ENCODE measurements at places on chromosomes 13 and 19.

DNA sequence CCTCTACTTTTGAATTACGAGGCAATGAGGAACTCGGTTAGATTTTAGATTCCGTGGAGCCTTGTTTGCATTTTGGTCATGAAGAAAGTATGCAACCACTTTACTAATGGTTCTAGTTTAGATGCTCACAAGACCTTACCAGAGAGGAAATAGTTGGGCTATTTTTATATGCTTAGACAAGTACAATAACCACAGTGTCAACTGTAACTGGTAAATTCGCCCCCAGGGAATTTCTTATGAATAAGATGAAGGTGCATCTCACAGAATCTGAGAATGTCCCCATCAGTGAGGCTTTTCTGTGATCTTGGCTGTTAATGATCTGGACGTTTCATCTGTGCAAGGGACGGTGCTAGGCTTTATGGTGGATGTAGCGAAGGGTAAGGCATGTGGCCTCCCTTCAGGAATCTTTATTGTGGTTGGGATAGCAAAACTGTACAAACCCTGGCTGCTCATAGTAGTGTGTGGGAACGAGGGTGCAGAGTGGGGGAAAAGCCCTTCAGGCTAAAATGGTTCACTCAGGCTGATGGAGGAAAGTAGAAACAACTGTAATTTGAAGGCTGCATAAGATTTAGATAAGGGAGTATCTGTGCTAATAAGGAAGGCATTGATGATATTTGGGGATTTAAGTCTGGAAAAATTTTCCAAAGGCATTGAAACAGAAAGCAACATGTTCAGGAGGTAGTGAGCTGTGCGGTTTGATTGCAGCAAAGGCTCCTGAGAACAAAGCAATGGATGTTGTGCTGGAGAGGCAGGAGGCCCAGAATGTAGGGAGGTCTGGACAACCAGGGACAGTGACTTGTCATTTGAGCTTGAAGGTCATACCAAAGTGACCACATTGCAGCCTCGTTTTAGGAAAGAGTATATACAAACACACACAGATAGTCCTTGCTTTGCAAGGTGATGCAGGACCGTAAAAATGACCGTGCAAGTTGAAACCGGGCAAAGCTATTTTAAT is 28.4 kb downstream of the UBAC2 start:
- H3K4me1 ChIP-seq = peaks cover 36% of the 10 kb centered on the region
- H3K27ac ChIP-seq = peak overlapping the region; percentile 4
- peak overlapping the region; percentile 1 for H3K4me3 ChIP-seq
- no peak for DNase-seq
- H3K27me3 ChIP-seq = no peaks in the 10 kb centered on the region
- peaks cover 35% of the 10 kb centered on the region for H3K36me3 ChIP-seq

GRCh38 chr13:100984085-100984705 is 309.6 kb upstream of the TMTC4 start:
- H3K36me3 ChIP-seq = no peaks in the 10 kb centered on the region
- H3K27ac ChIP-seq = no peak overlapping the region
- no peaks in the 10 kb centered on the region for H3K27me3 ChIP-seq
- DNase-seq = no peak
- no peak overlapping the region for H3K4me3 ChIP-seq

DNA sequence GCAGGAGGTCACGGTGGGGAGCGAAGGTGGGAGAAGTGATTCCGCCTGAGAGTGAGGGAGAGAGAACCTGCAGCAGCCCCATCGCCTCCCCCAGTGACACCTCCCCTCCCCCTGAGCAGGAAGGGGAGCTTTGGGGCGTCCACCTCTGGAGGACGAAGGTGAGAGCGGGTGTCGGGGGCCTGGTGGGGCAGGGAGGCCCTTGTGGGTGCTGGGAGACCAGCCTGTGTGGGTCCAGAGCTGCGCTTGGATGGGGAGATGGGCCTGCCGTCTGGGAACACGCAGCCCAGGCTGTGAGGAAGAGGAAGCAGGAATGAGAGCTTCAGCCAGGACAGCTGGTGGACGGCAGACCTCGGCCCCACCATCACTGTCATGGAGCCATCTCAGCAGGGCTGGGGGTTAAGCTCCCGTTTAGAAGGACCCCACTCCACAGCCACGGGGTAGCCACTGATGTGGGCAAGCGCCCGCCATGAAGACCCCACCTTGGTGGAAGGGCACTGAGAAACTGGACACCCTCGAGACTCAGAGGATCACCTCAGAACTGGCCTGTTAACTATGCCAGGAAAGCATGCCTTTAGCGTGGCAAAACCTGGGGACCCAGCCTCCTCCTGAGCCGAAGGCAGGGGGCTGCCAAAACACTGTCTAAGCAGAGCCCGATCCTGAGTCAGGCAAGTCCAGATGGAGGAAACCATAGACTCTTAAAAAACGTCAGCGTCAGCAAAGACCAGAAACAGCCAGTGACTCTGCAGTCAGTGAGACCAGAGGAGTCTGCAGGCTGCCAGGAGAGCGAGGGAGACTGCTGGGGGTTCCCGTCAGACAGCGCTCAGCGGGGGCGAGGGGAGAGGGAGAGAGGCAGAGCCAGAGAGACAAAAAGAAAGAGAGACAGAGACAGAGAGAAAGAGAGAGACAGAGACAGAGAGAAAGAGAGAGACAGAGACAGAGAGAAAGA is 6.4 kb upstream of the PROZ start:
- peak; percentile 63 for DNase-seq
- H3K4me1 ChIP-seq = peaks cover 9% of the 10 kb centered on the region
- H3K4me3 ChIP-seq = peak overlapping the region; percentile 89
- peak overlapping the region; percentile 88 for H3K27ac ChIP-seq
- H3K36me3 ChIP-seq = no peaks in the 10 kb centered on the region

DNA sequence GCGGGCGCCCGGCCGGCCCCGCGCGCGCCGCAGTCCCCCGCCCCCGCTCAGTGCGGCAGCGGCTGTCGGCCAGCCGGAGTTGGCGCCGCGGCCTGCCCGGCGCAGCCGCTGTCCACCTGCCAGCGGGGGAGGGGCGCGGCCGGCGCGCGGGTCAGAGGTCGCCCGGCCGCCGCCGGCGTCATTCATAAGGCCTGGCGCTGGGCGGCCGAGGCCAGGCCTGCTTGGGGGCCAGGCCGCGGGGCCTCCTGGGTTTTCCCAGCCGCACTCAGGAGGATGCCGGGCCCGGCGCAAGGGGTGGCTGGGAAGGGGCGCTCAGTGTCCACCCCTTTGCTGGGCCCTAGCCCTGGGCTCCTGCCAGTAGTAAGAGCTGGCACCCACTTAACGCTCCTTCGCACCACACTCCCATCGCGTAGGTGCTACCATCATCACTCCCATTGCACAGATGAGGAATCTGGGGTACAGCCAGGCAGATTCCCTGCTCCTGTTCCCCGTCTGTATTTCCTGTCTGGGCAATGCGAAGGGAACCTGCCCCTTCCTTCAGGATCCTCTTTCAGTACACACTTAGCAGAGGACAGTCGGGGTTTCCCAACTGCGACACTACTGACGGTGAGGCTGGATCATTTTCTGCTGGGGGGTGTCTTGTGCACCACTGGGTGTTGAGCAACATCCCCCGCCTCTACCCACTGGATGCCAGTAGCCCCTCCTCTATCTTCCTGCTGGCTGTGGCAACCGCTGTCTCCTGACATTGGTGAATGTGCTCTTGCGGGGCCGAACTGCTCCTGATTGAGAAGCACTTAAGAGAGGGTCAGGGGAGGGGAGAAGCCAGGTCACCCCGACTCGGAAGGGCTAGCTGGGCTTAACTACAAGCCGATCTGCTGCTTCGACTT is 846 bp upstream of the PRKACA start:
- peaks cover 3% of the 10 kb centered on the region for H3K36me3 ChIP-seq
- H3K4me1 ChIP-seq = peaks cover 22% of the 10 kb centered on the region
- H3K27me3 ChIP-seq = no peaks in the 10 kb centered on the region
- DNase-seq = no peak
- H3K27ac ChIP-seq = peak overlapping the region; percentile 90
- peak overlapping the region; percentile 94 for H3K4me3 ChIP-seq

GRCh38 chr19:16077984-16078758 is 1.9 kb downstream of the TPM4 start:
- DNase-seq = no peak
- H3K27me3 ChIP-seq = no peaks in the 10 kb centered on the region
- peaks cover 28% of the 10 kb centered on the region for H3K36me3 ChIP-seq
- peaks cover 38% of the 10 kb centered on the region for H3K4me1 ChIP-seq
- peak overlapping the region; percentile 93 for H3K4me3 ChIP-seq

- no peaks in the 10 kb centered on the region for H3K27me3 ChIP-seq
- DNase-seq = no peak
- peak overlapping the region; percentile 99 for H3K4me3 ChIP-seq
- H3K36me3 ChIP-seq = peaks cover 15% of the 10 kb centered on the region
- H3K27ac ChIP-seq = peak overlapping the region; percentile 74
Observed at GRCh38 chr19:34430738-34431625, 2.8 kb downstream of the UBA2 start.

DNA sequence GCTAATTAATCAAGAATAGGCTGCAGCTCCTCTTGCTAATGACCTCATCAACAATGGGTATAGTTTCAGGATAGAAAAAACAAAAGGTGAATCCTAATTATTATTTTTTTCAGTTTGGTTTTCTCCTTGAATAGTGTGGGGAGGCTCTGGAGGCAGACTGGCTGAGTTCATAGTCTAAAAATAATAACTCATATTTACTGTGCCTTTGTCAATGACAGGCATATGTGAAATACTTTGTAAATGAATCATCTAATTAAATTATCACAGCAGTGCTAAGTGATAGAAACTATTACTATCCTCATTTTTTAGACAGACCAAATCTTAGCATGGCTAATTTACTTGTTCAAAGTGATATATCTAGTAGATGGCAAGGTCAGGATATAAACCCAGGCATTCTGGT is 1261.0 kb upstream of the SLC10A2 start:
- DNase-seq = no peak
- no peak overlapping the region for H3K4me3 ChIP-seq
- no peaks in the 10 kb centered on the region for H3K36me3 ChIP-seq
- peaks cover 4% of the 10 kb centered on the region for H3K4me1 ChIP-seq
- no peaks in the 10 kb centered on the region for H3K27me3 ChIP-seq

DNA sequence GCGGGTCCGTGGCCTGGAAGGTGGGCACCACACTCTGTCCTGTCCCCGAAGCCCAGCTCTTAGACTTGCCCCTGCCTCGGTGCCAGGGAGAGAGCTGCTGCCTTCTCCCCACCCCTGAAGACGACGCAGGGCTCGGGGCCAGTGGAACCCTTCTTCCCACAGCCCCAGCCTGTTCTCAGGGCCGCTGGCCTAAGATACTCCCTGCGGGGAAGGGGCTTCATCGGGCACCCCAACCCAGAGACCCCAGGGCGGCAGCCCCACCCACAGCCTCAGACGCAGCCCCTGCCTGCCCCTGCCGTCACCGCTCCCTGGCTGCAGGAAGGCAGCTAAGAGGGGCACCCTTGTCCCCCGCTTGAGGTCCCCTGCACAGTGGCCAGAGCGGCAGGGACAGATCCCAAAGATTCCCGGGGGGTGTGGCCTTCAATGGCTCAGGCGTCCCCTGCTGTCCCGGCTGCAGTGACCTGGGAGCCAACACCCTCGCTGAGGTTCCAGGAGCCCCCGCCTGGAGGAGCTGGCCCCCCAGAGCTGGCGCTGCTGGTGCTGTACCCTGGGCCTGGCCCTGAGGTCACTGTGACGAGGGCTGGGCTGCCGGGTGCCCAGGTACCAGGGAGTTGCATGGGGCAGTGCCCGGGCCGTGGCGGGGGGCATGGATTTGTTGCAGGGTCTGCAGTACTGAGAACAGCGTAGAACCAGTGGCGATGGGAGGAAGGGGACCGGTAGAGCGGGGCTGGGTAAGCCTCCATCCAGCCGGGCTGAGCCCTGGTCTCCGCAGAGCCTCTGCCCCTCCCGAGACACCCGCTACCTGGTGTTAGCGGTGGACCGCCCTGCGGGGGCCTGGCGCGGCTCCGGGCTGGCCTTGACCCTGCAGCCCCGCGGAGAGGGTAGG is 1.0 kb downstream of the AMH start:
- no peak overlapping the region for H3K4me3 ChIP-seq
- H3K27ac ChIP-seq = no peak overlapping the region
- DNase-seq = no peak
- peaks cover 10% of the 10 kb centered on the region for H3K27me3 ChIP-seq

- H3K4me1 ChIP-seq = no peaks in the 10 kb centered on the region
- no peak overlapping the region for H3K4me3 ChIP-seq
- no peak overlapping the region for H3K27ac ChIP-seq
- no peak for DNase-seq
- no peaks in the 10 kb centered on the region for H3K27me3 ChIP-seq
Observed at GRCh38 chr19:18144906-18145305, 8.1 kb upstream of the PIK3R2 start.

- H3K27me3 ChIP-seq = no peaks in the 10 kb centered on the region
- H3K27ac ChIP-seq = no peak overlapping the region
- H3K36me3 ChIP-seq = peaks cover 21% of the 10 kb centered on the region
- H3K4me1 ChIP-seq = no peaks in the 10 kb centered on the region
- DNase-seq = no peak
Observed at GRCh38 chr19:16998635-16999194, 27.9 kb downstream of the CPAMD8 start.

DNA sequence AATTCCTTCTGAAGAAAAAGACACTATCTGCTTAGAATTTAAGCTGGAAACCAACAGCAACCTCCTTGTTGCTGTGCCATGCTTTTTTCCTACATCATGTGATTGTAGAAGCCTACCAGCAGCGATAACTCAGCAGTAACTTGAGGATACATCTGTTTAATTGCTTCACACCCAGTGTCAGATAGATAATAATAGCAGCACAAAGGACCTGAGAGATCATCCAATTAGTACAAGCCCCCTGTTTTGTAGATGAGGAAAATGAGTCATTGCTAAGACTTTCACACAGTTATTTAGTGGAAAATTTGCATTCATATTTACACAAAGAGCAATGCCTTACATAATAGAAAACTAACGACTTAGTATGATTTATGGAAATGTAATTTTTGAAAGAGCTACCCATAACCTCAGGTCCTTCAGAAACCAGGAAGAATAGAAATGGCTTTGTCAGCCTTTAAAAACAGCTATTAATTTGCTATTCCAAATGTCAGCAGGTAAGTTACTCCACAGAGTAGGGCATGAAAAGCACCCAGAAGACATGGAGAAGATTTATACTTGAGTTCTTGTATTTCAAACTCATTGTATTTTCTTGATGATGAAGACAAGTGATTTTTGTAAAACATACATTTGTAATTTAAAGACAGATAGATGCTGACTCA is 93.7 kb upstream of the SGCG start:
- H3K27me3 ChIP-seq = peaks cover 2% of the 10 kb centered on the region
- no peak for DNase-seq
- no peaks in the 10 kb centered on the region for H3K4me1 ChIP-seq
